ENCODE measurements at places on chromosomes 6 and 20.

DNA sequence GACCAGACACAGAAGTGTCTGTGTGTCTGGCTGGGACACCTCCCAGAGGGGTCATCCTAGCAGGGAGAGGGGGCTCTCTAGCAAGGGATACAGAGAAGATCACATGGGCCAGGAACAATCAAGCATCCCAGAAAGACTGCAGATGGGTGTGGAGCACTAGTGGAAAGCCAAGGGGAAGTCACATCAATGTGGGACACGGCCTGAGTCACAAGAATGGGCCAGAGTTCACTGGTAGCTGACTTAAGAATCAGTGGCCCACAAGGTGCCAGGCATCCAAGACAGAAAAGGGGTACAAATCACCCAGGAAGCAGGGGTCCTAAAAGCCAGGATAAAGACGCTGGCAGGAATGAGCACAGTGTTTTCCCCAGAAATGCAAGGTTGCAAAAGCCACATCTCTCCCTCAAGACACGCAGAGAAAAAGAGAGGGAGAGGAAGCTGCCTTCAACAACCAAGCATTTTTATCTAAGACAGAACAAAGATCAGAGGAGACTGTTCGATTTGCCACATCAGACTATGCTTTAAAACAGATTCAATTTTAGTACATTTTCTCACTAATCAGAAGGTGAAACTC lies 113.6 kb upstream of the DST start:
- no peak for DNase-seq

DNA sequence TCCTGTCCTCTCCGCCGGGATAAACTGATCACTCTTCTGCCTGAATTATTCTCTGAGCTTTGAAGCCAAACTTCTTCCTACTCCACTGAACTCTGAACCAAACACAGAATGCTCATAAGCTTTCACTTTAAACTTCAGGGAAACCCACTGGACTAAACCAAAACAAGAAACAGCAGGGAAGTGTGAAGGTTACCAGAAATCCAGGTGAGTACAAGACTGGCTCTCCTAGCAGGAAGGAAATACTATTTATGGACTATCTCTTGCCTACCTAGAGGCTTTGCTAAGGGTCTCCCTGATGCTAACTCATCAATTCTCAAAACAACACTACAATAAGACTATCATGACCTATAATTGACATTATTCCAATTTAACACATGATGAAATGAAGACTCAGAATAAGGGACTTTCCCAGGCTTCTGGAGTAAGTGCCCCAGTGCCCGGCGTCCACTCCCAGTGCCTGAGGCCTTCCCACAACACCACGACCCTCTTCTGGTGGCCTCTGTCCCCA lies 145.0 kb downstream of the ZDHHC14 start:
- DNase-seq, result no peak

GRCh38 chr20:40639676-40640355 lies 49.2 kb downstream of the MAFB start:
- DNase-seq, result no peak

DNA sequence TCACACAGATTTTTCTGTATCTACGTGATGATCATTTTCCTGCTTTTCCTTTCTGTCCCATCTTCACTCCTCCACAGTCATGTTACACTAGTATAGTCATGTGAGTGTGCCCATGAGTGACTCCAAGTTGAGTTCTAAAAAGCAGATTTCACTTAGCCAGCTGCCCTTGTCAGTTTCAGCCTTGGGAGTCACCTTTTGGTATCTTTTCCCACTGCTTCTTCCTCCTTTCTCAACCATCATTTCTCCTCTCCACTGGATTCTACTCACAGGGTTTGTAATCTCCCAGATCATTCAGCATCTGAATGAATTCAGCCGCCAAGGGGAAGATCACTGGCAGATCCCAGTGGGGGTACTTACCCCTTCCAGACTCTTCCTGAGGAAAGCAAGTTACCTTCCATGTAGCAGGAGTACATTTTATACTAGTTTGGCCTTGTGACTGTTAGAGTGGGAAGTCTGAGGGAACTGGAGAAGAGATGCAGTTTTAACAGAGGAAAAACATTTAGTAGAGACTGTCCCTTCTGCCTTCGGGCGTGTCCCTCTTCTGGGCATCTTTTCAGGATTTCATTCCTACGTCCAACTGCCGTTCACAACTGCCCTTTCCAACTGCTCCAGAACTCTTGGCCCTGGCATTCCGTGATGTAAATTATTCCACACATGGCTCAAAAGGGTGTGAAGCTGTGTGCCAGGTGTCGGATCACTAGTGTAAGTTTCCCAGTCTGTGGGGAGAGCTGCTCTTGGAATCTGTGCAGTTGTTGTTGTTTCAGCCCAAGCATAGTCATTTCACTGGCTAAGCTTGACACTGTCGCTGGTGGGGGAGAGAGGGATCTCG lies 38.9 kb downstream of the BICRAL start:
- DNase-seq, result peak; percentile 77

GRCh38 chr6:137870744-137871247 lies 3.7 kb downstream of the TNFAIP3 start:
- DNase-seq, result no peak

- DNase-seq, result no peak
Measured at GRCh38 chr6:72968704-72969103, 256.6 kb downstream of the KHDC1L start.
